Activated CD8-positive, alpha-beta T cell treated with anti-CD3 and anti-CD28 coated beads, Interleukin-2, amount 10 ng/mL, durations not matched to agents 7 days and 5 days (primary cell): ENCODE measurements at places on chromosomes 16 and 17. TPM values are rescaled to one million over a fixed set of nuclear protein-coding genes. Genes with fewer than 3 reads are reported as not detected.

DNA sequence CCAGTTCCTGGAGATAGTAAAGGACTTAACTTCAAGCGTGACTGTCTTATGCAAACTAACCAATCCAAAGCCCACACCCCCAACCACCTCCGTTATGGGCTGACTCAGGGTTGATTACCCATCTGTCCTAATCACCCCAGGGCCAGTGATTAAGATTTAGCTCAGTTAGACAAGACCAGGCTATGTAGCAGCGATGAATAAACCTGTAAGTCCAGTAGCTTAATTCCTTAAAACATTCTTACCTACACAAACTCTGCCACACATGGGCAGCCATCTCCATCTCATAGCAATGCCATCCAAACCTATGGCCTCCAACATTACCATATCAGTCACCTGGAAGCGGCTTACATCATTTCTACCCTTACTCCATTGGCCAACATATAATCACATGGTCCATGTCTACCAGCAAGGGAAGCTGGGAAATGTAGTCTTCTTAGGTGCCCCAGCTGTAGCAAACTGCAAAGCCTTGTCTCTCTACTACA is 266.7 kb downstream of the SHISA9 start:
- H3K27ac ChIP-seq: no peak overlapping the region
- no peaks in the 10 kb centered on the region for H3K27me3 ChIP-seq
- H3K4me1 ChIP-seq: no peaks in the 10 kb centered on the region
- no peaks in the 10 kb centered on the region for H3K36me3 ChIP-seq

- peaks cover 33% of the 10 kb centered on the region for H3K4me1 ChIP-seq
- peak; percentile 39 for DNase-seq
- H3K27me3 ChIP-seq: peaks cover 17% of the 10 kb centered on the region
- H3K27ac ChIP-seq: no peak overlapping the region
Measured at GRCh38 chr16:4313563-4314531, 2.0 kb upstream of the GLIS2 start.

DNA sequence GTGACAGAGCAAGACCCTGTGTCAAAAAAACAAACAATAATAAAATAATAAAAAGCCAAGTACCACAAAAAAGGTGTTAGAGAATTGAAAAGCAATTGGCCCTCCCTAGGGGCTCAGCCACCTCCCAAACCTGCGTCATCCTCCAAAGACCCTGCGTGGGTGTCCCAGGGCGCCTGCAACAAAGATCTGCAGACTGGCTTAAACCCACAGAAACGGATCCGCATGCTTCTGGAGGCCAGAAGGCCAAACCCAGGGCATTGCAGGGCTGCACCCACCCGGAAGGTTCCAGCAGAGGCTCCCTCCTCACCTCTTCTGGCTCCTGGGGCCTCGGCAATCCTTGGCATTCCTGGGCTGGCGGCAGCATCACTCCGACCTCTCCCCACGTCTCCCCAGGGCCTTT is 1.5 kb downstream of the ENPP7 start:
- peaks cover 25% of the 10 kb centered on the region for H3K4me1 ChIP-seq
- no peak for DNase-seq
- peak overlapping the region; percentile 64 for H3K4me3 ChIP-seq
- H3K27me3 ChIP-seq: no peaks in the 10 kb centered on the region

DNA sequence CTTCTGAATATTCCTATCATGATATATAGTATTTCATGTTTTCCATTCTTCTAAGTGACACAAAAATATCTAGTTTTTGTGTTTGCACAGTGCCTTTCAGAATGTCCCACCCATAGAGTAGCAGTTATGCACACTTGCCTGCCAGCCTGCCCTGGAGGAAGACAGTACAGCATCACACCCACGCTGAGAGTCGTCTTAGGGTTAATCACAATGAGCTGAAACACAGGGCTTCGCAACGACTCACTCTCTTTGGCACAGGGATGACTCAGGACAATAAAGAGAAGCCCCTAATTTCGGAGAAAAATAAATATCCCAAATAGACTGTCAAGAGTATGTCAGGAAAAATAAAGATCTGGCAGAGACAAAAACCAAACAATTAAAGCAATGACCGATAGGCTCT is 11.6 kb upstream of the NDUFAB1 start:
- peaks cover 21% of the 10 kb centered on the region for H3K36me3 ChIP-seq
- H3K27ac ChIP-seq: no peak overlapping the region
- H3K4me1 ChIP-seq: no peaks in the 10 kb centered on the region
- no peak overlapping the region for H3K4me3 ChIP-seq
- no peaks in the 10 kb centered on the region for H3K27me3 ChIP-seq
- DNase-seq: no peak

GRCh38 chr16:10178080-10178479 is 4.1 kb downstream of the GRIN2A start:
- H3K4me1 ChIP-seq: peaks cover 8% of the 10 kb centered on the region
- H3K27me3 ChIP-seq: peaks cover 16% of the 10 kb centered on the region

- no peak overlapping the region for H3K4me3 ChIP-seq
- DNase-seq: no peak
- H3K27me3 ChIP-seq: no peaks in the 10 kb centered on the region
- peaks cover 2% of the 10 kb centered on the region for H3K4me1 ChIP-seq
- H3K36me3 ChIP-seq: peaks cover 2% of the 10 kb centered on the region
- H3K27ac ChIP-seq: no peak overlapping the region
Measured at GRCh38 chr16:24995469-24995868, 19.7 kb downstream of the ARHGAP17 start.

DNA sequence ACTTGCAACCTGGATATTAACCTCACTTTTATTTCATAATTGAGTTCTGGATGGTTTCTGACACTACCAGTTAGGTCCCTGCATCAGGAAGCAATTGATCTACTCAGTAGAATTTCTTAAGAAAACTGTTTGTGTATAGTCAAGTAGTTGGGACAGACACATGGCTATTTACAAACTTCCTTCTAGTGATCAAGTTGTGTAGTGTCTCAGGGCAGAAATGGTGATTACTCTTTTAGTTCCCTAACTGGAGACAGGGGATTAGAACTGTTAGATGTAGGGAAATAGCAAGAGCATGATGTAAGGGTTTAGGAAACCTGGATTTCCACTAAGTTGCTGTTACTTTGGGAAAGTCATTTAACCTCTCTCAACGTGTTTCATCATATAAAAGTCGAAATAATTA is 30.4 kb downstream of the TMEM100 start:
- no peak overlapping the region for H3K27ac ChIP-seq
- H3K4me1 ChIP-seq: no peaks in the 10 kb centered on the region
- no peaks in the 10 kb centered on the region for H3K36me3 ChIP-seq
- no peak overlapping the region for H3K4me3 ChIP-seq

GRCh38 chr17:68424861-68425260 is 32.4 kb downstream of the WIPI1 start:
- peaks cover 51% of the 10 kb centered on the region for H3K36me3 ChIP-seq
- H3K27ac ChIP-seq: no peak overlapping the region
- no peaks in the 10 kb centered on the region for H3K27me3 ChIP-seq

DNA sequence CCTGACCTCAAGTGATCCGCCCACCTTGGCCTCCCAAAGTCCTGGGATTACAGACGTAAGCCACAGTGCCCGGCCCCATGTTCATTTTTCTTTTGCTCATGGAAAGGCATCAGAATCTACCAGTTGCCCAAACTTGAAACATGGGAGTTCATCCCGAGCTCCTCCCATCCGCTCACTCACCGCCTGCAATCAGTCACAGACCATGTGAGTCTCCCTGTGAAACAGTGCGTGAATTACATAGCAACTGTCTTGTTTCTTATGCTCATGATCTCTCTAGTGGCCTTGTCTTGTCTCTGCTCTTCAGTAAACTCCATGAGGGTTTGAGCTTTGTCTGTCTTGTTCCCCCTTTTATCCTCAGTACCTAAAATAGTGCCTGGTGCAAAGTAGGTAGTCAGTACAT is 52.1 kb upstream of the TNRC6A start:
- no peak for DNase-seq
- no peak overlapping the region for H3K4me3 ChIP-seq
- no peaks in the 10 kb centered on the region for H3K36me3 ChIP-seq
- H3K4me1 ChIP-seq: no peaks in the 10 kb centered on the region
- H3K27ac ChIP-seq: no peak overlapping the region

- peaks cover 72% of the 10 kb centered on the region for H3K4me1 ChIP-seq
- DNase-seq: peak; percentile 82
- no peak overlapping the region for H3K4me3 ChIP-seq
- H3K27ac ChIP-seq: peak overlapping the region; percentile 44
Measured at GRCh38 chr17:2792366-2793169, 3.7 kb upstream of the RAP1GAP2 start.

DNA sequence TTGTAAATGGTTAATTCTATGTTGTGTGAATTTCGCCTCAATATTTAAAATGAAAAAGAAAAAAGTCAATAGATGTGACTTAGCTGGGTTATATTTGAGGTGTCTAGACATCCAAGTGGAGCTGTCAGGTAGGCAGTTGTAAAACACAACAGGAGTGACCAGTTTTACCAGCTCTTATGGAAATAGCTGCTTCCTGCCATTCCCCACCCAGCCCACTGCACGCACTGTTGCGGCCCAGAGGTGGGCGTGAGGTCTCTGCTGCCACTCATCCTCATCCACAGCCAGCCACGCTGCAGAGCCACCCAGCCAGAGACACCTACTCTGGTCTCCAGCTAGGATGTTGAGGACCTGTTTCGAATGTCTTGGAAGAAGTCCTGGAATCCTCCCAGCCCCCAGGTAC is 3.4 kb upstream of the CARD14 start:
- peaks cover 2% of the 10 kb centered on the region for H3K27me3 ChIP-seq
- H3K36me3 ChIP-seq: no peaks in the 10 kb centered on the region
- H3K4me1 ChIP-seq: no peaks in the 10 kb centered on the region
- no peak overlapping the region for H3K27ac ChIP-seq

- no peak overlapping the region for H3K4me3 ChIP-seq
- peaks cover 17% of the 10 kb centered on the region for H3K4me1 ChIP-seq
- no peak for DNase-seq
- H3K36me3 ChIP-seq: peaks cover 42% of the 10 kb centered on the region
- no peaks in the 10 kb centered on the region for H3K27me3 ChIP-seq
Measured at GRCh38 chr16:48280546-48280945, 33.2 kb upstream of the ABCC11 start.

DNA sequence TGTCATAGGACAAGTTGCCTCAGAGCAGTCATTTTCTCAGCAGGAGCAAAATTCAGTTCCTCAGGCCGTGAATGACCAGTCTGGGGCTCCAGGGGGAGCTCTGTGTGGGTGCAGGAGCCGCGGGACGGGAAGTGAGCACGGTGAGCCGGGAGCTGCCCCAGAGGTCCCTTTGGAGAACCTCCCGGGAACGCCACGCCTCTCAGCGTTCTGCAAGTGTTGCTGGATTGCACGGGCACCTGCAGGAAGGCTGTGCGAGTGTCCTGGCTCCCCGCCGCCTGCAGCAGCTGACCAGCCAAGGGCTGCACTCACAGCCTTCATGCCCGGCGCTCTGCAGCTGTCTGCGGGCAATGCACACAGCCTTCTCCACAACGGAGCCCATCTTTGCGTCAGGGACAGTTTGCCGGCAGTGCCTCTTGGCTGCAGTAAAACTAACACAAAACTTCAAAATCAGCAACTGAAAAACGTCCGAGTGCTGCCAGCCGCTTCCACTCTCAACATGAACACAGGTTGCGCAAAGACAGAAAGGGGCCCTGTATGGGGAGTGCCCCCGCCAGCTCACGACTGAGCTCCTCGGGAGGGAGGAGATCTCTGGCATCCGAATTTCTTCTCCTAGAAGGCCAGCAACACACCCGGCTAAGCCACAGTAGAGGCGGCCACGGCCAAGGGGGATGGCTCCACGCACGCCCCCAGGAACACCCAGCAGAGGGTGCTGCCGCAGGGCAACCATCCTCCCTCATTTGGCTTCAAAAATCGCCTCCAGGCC is 16.0 kb downstream of the NDUFAF8 start:
- no peaks in the 10 kb centered on the region for H3K27me3 ChIP-seq
- DNase-seq: no peak
- H3K36me3 ChIP-seq: peaks cover 25% of the 10 kb centered on the region

GRCh38 chr16:50856991-50857390 is 115.1 kb downstream of the CYLD start:
- no peak overlapping the region for H3K27ac ChIP-seq
- DNase-seq: no peak
- no peak overlapping the region for H3K4me3 ChIP-seq

GRCh38 chr16:88569614-88569984 is 604 bp upstream of the ZC3H18 start:
- peaks cover 23% of the 10 kb centered on the region for H3K36me3 ChIP-seq
- H3K4me3 ChIP-seq: peak overlapping the region; percentile 82
- peak overlapping the region; percentile 88 for H3K27ac ChIP-seq
- DNase-seq: no peak
- no peaks in the 10 kb centered on the region for H3K27me3 ChIP-seq
- H3K4me1 ChIP-seq: peaks cover 41% of the 10 kb centered on the region

- no peak overlapping the region for H3K4me3 ChIP-seq
- H3K27ac ChIP-seq: no peak overlapping the region
- DNase-seq: no peak
- H3K4me1 ChIP-seq: no peaks in the 10 kb centered on the region
Measured at GRCh38 chr16:57773019-57773418, 29.3 kb downstream of the KIFC3 start.

- no peak overlapping the region for H3K27ac ChIP-seq
- H3K27me3 ChIP-seq: peaks cover 30% of the 10 kb centered on the region
- H3K4me1 ChIP-seq: no peaks in the 10 kb centered on the region
- H3K4me3 ChIP-seq: no peak overlapping the region
- H3K36me3 ChIP-seq: no peaks in the 10 kb centered on the region
- DNase-seq: no peak
Measured at GRCh38 chr17:6815775-6816174, 15.8 kb downstream of the TEKT1 start.

- peaks cover 12% of the 10 kb centered on the region for H3K4me1 ChIP-seq
- peak overlapping the region; percentile 59 for H3K4me3 ChIP-seq
- peak overlapping the region; percentile 54 for H3K27ac ChIP-seq
- DNase-seq: peak; percentile 70
- no peaks in the 10 kb centered on the region for H3K36me3 ChIP-seq
- H3K27me3 ChIP-seq: peaks cover 9% of the 10 kb centered on the region
Measured at GRCh38 chr17:9115214-9116191, 94.2 kb downstream of the NTN1 start.

DNA sequence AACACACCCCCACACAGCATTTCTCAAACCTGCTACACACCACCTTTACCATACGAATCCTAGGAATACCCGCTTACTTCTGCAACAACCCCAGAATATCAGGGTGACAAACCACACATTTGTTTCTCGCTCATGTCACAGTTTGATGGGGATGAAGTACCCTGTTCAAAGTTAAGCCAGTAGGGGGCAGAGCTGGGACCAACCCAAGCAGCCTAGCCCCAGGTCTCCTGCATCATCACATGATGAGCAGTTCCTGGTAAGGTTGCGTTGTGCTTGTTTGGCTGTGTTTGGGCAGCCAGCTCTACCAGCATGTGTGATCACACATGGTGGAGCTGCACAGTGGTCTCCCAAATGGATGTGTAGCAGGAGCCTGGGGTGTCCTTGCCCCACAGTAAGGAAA is 103.6 kb upstream of the C16orf82 start:
- H3K36me3 ChIP-seq: no peaks in the 10 kb centered on the region
- H3K27me3 ChIP-seq: peaks cover 2% of the 10 kb centered on the region
- peaks cover 5% of the 10 kb centered on the region for H3K4me1 ChIP-seq
- H3K27ac ChIP-seq: no peak overlapping the region
- DNase-seq: peak; percentile 22
- H3K4me3 ChIP-seq: no peak overlapping the region

GRCh38 chr17:58328195-58329034 is at the start of gene TSPOAP1:
TSPOAP1 (minus strand) TSS chr17:58328795; CDS start chr17:58327920, 875 bp downstream.
- H3K36me3 ChIP-seq: peaks cover 58% of the 10 kb centered on the region
- peak; percentile 92 for DNase-seq
- H3K27ac ChIP-seq: peak within 1 kb of the TSS; percentile 92
- H3K4me3 ChIP-seq: peak within 1 kb of the TSS; percentile 99
- H3K27me3 ChIP-seq: peaks cover 12% of the 10 kb centered on the region
- peaks cover 42% of the 10 kb centered on the region for H3K4me1 ChIP-seq

The MYL4 gene
- total RNA-seq: not detected

The BCL6B gene
- 0.63 TPM for total RNA-seq

The ZACN gene
- 0.34 TPM for total RNA-seq

The HGS gene
- total RNA-seq: 128 TPM

The P2RX1 gene
- total RNA-seq: 1.1 TPM

The KRTAP4-5 gene
- not detected for total RNA-seq

The TEKT5 gene
- not detected for total RNA-seq

The FTO gene
- total RNA-seq: 40.2 TPM
